ENCODE measurements at places on chromosomes 1 and 21.
A peak's percentile ranks its signal among the peaks of the same experiment; 100 is the strongest.

DNA sequence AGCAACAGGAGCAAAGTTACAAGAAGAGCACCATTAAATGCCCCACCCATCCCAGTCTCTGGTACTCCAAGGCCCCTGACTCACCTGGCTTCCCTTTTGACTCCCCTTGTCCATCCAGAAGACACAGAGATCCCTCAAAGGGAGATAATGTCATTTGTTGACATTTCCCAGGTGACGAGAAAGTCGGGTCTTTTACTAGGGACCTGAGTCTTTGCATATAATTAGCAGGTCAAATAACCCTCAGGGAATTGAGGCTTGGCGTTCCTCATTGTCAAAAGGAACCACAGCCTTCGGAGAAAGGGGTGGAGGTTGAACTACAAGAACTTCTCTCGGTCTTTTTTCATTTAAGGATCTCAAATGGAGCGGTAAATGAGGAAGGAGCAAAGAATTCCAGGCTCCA lies 133.2 kb downstream of the PROX1 start:
- DNase-seq = no peak

- no peak for DNase-seq
Observed at GRCh38 chr1:169650551-169650950, 20.6 kb upstream of the SELP start.

DNA sequence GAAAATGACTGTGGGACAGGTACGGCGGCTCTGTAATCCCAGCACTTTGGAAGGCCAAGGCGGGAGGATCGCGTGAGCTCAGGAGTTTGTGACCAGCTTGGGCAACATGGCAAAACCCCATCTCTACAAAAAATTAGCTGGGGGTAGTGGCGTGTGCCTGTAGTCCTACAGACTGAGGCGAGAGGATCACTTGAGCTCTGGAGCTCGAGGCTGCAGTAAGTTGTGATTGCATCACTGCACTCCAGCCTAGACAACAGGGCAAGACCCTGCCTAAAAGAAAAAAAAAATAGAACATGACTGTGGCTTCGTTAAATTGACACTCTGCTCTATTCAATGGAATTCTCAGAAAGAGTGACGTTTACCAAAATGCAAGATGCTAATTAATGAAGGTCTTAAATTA lies 3.9 kb upstream of the DBT start:
- DNase-seq = no peak

GRCh38 chr1:227766015-227766634 lies 30.9 kb downstream of the SNAP47 start:
- peak; percentile 31 for DNase-seq

DNA sequence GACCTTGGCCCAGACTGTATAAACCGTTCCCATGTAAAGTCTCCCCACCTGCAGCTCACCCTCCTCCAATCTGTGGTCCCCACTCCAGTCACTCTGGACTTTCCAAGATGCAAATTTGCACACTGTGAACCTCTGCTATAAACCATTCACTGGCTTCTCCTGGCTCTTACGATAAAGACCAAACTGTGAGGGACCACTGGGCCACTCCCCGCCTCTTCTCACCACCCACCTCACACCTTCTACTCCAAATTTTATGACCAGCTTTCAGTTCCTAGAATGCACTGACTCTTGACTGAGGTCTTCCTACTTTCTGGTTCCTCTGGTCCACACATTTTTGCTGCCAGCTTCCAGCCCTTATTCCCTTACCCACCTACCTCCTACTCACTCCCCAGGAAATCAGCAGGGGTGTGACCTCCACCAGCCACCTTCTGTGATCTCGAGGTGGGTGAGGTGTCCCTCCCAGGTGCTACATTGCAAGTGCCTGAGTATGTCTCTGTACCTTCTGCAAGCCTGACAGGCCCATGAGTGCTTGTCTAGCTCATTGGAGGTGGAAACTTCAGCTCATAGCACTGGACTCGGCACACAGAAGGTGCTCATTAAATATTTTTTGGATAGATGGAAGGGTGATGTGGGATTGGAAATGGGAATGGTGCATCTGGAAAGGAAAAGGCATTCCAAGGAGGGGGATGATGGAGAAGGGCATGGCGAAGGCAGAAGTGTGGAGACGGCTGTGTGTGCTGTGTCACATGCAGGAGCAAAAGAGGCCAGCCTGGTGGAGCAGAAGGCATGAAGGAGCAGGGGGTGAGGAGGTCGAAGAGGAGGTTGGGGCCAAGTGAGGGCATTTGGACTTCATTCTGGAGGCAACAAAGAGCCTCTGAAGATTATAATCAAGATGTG lies 15.6 kb upstream of the CSF1 start:
- DNase-seq = no peak

- no peak for DNase-seq
Observed at GRCh38 chr1:114334297-114334696, 176.7 kb downstream of the TRIM33 start.

DNA sequence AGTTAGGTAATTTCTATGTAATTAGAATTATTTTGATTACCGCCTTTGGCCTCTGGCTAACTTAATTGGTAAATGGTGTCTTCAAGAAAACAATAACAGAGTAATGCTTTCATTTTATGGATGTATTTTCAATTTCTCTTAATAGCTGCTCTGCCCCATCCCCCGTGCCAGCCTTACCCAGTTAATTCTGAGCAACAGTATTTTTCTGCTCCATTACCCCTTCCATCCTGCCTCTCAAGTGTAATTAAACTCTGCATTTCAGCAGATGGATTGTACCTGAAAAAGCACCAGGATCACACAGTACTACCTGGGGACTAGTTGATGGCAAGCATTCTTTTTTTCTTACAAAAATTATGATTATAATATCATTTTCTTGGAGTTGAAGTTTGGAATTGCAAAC lies 104.2 kb downstream of the KIAA0319L start:
- no peak for DNase-seq

GRCh38 chr1:230627767-230628166 lies 14.5 kb upstream of the COG2 start:
- DNase-seq = no peak

- no peak for DNase-seq
Observed at GRCh38 chr1:150961756-150962155, 12.9 kb downstream of the CERS2 start.

DNA sequence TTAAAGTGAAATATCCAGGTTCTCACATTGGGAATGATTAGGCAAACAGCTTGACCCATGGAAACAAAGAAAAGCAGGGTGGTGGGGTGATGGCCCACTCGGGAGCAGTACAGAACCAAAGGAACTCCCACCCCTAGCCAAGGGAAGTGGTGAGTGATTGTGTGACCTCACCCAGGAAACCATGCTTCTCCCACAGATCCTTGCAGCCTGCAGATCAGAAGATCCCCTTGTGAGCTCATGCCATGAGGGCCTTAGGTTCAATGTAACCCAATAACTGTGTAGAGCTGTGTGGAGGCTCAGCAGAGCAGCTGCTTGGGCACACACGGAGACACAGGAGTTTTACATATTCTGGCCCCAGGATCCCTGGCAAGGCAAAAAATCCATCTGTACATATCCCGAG lies 311.8 kb upstream of the DPYD start:
- no peak for DNase-seq

- no peak for DNase-seq
Observed at GRCh38 chr1:21510885-21511578, 1.8 kb downstream of the ALPL start.

DNA sequence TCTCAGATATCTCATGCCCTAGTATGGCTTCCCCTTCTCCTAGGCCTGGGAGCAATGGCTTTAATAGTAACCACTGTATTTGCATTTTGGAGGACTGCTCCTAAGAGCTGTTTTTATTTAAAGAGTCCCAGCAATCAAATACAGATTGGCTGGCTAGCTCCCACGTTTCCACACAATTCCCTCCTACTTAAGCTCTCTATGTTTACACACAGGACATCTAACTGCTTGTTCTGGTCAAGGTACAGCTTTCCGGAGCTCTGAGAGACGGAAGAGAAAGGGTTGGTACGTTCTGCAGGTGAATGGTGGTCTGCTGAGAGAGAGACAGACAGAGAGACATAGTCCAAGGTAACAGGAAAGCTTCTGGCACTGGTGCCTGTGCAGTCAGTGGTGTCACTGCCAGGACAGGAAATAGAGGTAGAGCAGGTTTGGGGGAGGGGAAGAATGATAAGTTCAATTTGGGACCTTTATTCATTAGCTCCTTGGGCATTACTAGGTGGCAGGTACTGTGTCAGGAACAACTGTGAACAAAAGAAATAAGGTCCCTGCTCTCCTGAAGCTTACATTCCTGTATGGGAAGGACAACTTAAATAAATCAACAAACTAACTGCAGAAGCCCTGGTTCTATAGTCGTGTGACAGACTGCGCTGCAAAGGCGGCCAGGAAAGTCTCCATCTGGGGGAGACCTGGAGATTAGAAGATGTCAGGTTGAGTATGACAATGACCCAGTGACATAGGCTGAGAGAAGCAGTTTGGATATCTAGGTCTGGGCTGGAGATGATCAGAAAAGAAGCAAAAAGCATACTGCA lies 1.2 kb upstream of the SLC25A33 start:
- no peak for DNase-seq

GRCh38 chr1:115706587-115707425 lies 61.7 kb downstream of the CASQ2 start:
- no peak for DNase-seq

GRCh38 chr1:168621356-168621755 lies 45.0 kb downstream of the XCL1 start:
- no peak for DNase-seq

- DNase-seq = no peak
Observed at GRCh38 chr1:244837597-244838258, 2.3 kb downstream of the COX20 start.

DNA sequence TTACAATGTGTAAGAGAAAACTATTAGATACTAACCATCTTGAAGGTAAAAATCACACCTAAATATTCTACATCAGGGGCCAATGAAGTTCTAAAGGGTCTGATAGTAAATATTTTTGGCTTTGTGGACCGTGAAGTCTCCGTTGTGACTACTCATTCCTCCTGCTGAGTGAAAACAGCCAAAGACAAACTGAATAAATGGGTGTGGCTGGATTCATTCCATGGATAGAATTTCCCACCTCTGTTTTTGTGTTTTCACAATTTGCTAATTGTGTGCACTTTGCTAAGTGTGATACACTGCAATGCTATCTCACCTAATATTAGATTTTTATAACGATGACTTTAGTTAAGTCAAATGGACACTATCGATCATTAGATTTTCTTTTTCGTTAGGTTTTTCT lies 1474.0 kb downstream of the PLA2G4A start:
- DNase-seq = no peak

GRCh38 chr1:23343221-23344110 lies 618 bp downstream of the HNRNPR start:
- no peak for DNase-seq

- DNase-seq = no peak
Observed at GRCh38 chr1:42137766-42138165, 15.4 kb upstream of the GUCA2B start.

- DNase-seq = no peak
Observed at GRCh38 chr1:156505679-156506298, 5.2 kb upstream of the MEF2D start.

DNA sequence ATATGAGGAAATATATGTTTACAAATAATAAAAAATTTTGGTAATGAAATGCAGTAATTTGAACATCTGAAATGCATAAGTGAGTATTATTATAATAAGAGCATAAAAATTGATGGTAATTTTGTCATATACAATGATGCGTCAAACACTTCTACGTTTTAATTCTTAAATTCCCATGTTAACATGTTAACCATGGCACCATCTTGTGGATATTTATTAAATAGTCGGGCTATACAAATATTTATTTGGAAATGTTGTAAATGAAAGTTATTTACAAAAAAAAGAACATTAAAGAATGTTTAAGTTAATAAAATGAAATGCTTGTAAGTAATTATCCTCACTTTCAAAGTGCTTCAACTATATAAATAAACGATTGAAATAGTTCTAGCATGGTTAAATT lies 57.2 kb upstream of the C1orf185 start:
- DNase-seq = no peak

DNA sequence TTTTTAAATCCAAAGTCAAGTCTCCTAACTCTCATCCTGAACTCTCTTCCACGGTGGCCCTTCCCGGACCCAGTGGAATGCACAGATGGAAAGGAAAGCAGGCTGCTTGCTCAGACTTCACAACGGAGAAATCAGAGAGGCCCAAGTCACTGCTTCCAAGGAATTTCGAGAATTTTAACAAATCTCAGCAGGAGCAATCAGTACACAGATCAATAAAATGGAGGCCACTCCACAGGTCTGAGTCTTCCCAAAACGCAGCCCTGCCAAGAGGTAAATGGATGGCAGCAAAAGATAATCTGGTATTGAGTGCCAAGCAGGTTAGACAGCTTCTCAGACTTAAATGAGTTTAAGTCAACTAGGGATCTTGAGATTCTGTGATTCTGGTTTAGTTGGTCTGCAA lies 81.1 kb upstream of the TIAM1 start:
- DNase-seq = no peak

DNA sequence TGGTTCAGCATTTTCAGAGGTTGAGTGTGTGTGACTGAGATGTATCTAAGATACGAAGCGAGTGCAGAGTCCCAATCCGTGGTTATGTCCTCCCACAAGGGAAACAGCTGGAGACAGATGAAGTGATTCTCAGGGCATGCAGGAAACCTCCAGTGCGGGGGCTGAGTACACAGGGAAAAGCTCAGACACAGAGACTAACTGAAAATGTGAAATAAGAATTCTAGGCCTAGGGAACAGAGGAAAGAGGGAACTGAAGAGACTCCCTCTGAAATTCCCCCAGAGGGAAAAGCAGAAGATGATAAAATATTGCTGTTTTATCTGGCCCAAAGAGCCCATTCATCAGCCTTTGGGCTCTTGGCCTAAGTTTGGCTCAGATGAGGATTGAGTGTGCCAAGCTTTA lies 116.8 kb downstream of the LRRC53 start:
- no peak for DNase-seq

DNA sequence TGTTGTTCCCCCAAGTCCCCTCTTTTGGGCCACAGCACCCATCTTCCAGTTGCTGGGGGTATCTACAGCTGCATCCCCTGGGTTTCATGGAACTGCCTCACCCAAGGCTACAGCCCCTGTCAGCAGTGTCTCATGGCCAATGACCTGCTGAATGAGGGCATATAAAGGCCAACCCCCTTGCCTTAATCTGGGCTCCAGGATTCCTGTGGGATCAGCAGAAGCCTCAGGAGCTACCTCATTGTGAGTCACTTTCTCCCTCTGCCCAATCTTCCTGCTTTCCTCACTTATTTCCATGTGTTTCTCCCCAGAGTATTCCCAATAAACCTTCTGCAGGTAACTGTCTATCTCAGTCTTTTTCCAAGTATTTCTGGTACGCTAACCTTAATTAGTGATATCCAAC lies 37.3 kb upstream of the SYT14 start:
- DNase-seq = no peak

Measured in activated CD4-positive, CD25-positive, alpha-beta regulatory T cell (primary cell).